ENCODE measurements at places on chromosomes 11 and 22. TPM values are rescaled to one million over a fixed set of nuclear protein-coding genes. Genes with fewer than 3 reads are reported as not detected.

- no peak for DNase-seq
Measured at GRCh38 chr11:91730057-91730456, 494.6 kb upstream of the FAT3 start.

DNA sequence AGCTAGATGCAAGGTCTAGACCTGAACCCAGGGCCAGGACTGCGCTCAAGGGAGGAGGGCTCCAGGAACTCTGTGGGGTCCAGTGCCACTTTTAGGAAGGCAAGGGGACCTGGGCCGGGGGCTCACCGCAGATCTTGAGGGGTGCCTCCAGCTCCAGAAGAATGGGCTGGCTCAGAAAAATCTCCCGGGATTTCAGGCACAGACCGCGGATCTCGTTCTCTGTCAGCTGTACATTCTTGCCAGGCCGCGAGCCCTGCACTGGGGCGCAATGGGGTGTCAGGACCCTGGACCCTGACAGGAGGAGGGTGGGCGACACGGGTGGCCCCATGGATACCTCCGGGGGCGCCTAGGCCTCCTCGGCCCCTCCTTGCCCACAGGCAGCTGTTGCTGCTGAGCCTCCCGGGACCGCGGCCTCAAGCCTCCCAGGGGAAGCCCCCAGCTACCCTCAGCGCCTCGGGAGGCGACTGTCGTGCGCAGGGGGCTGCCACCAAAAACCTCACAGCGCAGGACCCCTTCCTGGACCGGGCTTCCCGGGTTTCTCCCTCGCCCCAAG is 640 bp downstream of the PPP1CA start:
- no peak for DNase-seq

DNA sequence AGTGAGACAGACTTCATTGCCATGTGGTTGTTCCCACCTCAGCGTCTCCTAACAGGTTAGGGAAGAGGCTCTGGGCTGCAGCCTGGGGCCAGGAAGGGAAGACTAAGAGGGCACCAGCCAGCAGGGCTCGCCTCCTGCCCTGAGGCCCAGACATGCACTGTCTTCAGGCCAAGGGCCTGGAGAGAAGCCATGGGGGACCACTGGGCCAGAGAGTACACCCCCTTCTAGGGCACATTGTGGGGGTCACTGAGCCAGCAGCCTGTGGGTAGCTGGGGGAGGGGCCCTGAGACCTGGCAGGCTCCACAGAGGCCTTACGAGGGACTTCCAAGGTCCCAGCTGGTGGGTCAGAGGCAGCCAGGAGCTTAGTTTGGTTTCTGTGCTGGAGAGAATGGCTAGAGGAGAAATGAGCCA is 25.0 kb upstream of the MYRF start:
- no peak for DNase-seq

SCARF2 gene
- 0.12 TPM for polyA plus RNA-seq

Data from CD14-positive monocyte (primary cell).